ENCODE measurements at places on chromosomes 5 and 9.

DNA sequence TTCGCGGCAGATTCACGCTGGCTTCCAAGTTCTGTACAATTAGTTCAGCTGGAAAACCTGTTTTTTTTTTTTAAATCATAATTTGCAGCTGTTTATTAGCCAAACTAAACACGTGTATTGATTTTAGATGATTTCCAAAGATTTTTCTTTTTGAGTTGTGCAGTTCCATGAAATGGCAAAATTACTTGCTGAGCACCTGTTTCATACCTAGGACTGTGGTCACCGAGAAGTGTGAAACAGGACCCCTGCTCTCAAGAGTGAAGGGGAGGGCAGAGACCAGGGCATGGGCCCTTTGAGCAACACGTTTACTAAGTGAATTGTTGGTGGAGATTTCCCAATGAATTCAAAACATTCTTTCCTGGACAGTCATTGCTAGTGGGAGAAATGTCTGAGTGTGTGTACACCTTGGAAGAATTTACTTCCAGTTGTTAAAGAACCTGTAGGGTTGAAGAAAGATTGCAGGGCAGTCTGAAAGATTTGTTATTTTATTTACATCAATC is 688 bp downstream of the SNX24 start:
- no peak for DNase-seq

GRCh38 chr9:4997631-4998030 is 12.6 kb downstream of the JAK2 start:
- DNase-seq: no peak

- DNase-seq: no peak
These were observed 72.6 kb upstream of the EQTN start for GRCh38 chr9:27369591-27369990.

DNA sequence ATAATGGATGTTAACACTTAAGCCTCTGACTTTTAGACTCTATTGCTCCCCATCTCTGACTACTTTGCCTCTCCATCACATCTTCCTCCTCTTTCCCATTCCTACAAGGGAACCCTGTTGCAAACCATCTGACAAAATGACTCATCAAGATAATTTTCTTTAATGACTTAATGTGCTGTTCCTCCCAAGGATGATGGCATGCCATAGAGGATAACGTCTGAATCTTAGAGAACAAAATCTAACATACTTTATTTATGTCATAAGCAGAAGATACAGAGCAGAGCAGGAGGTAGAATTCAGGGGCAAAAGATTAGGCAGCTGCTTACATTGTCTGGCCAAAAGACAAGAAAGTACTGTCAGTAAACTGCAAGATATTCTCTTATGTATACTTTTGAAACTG is 76.8 kb downstream of the FGF10 start:
- DNase-seq: no peak

DNA sequence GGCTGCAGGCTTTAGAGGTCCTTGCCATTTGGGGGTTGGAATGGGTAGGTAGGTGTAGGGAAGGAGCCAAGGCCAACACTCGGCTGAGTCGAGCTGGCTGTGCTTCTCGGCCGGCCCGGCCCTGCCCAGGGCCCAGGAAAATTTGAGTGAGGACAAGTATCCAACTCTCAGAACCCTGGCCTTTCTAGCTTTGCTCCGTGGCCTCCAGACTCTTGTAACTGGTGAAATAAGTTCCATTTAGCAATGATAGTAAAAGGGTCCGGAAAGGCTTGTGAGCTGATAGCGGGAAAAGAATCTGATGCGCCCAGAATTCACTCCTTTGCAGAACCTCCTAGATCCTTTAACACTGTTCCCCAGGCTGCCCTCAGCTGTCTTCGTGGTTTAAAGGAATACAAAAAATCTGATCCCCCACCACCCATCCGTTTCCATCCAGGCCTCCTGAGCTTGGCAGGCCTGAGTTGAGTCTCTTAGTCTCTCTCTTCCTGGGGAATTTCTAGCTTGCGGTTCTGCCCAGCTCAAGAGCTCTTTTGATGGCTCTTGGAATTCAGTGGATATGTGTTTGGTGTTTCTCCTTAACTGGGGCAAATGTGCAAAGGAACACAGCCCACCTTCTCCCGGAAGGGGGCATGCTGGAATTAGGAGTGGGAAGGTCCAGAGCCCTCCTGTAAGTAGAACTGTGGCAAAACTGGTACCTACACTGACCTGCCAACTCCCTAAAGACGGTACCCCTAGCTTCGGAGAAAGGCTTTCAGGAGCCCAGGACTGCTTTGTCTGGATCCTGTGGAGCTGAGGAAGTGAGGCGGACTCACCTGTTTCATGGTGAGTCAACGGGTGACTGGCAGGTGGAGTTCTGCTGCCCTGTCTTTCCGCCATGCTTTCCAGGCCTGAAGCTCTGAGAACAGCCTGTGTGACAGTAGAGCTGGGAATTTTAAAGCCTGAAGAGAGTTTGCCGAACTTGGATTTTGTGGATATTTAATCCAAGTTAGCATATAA is 1.7 kb downstream of the DMRT3 start:
- no peak for DNase-seq

- no peak for DNase-seq
These were observed 14.1 kb downstream of the PDLIM4 start for GRCh38 chr5:132271251-132272246.

Data from omental fat pad (tissue), 4 donors.